Endothelial cell (in vitro differentiated cells): ENCODE measurements at places on chromosomes 3 and 15. TPM values are rescaled to one million over a fixed set of nuclear protein-coding genes. Genes with fewer than 3 reads are reported as not detected.
A peak's percentile ranks its signal among the peaks of the same experiment; 100 is the strongest.

DNA sequence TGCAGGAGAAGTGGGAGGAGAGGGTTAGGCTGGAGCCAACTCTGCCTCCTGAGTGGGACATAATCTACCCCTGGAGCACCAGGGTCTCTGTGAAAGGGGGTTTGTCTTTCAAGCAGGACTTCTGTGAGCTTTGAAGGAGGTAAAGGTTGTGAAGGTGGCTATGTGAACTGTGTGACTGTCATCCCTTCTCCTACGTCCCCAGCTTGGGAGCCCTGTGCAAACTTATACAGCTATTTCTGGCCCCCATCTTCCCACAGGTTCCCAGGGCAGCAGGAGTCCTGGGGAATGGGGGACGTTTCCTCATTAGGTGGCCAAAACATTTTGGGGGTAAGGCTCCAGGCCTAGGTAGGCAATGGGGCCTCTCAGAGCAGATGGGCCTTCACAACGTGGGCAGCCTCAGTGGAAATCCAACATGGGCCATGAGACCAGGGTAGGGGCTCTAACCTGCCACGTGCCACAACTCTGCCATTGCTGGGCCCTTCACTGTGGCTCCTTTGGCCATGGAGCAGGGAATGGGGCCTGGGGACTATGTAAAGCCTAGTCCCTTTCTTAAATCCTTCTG, 3.5 kb downstream of the VIPR1 start:
- no peak for DNase-seq

- DNase-seq = no peak
These were observed 26.9 kb downstream of the PHC3 start for GRCh38 chr3:170154569-170155143.

DNA sequence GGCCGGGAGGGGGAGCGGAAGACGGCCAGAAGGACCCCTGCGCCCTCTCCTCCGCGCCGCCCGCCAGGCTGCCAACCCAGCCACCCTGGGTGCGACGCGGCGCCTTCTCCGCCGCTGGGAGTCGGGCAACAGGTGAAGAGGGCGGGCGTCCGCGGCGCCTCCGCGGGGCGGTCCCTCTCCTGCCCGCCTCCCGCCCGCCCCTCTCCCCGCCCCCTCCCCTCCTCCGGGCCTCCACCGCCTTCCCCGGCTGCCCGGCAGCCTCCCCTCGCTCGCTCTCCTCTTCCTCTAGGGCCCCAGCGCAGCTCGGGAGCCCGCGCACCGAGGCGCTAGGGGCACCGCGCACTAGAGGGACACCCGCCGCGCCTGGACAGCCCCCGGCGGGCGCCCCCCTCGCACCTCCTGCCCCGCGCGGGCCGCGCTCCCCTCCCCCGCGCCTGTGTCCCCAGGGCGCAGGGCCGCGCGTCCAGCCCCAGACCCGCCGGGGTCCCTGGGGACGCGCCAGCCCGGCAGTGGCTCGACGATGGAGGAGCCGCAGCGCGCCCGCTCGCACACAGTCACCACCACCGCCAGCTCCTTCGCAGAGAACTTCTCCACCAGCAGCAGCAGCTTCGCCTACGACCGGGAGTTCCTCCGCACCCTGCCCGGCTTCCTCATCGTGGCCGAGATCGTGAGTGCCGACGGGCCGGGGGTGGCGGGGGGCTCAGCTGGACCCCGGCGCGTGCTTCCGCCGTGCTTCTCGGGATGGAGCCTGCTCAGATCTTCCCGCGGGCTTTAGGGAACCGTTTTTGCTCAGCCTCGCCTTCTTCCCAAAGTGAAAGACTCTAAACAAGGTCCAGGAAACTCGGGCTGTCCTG, at the start of gene CMTM8:
TSS of gene CMTM8 (plus strand) at position 228 of the 854 bp plus-strand sequence. CDS start at position 521, 293 bp downstream.
- peak; percentile 73 for DNase-seq

DNA sequence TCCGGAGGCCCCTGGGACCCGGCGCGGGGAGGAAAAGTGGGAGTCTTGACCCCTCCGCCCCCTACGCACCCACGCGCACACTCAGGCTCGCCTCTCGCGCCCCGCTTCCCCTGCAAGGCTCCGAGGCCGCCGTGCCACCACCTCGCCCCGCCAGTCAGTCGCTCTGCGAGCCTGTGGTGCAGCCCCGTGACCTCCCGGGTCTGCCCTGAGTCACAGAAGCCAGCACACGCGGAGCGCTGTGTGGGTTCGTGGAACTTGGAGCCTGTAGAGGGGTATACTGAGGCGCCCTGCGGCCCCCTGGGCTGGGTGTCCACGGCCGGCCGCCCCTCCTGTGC, 380 bp upstream of the ALS2CL start:
- no peak for DNase-seq

DNA sequence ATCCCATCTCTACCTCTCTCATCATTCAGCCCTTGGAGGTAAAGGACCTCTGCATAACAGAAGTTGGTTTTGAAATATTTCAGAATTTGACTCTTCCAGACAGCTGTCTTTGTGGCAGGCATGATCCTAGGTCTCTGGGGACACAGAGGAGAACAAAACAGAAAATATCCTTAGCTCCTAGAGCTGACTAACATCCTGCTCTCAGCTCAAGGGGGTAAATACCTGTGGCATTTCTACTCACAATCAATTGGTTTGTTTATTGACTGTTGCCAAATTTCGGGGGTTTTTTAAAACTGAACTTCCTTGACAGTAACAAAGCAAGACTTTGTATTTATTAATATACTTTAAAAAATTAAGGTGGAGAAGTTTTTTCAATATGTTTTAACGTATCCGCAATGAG, 78.8 kb downstream of the EOMES start:
- DNase-seq = no peak

DNA sequence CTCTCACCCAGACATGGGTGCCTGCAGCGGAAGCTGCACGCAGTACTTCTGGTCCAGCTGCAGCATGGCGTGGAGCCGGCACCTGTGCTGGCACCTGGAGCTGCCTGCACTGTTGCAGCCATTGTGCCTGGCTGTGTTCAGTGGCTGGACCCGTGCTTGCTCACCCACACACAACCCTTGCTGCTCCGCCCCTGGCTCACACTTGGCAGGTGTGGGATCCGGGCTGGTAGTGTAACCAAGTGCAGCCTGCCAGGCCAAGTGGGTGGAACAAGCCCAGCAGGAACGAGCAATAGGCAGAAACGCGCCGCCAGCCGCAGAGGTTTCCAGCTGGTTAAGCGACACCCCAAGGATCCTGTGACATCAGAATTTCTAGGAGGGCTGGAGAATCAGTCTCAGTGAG, 11.2 kb upstream of the SCAPER start:
- DNase-seq = no peak

GRCh38 chr15:98648654-98649471, 524 bp downstream of the IGF1R start:
- peak; percentile 49 for DNase-seq

GRCh38 chr3:42450567-42450966, 40.2 kb upstream of the LYZL4 start:
- no peak for DNase-seq

- no peak for DNase-seq
These were observed 61.6 kb downstream of the SAMMSON start for GRCh38 chr3:70061096-70061495.

- no peak for DNase-seq
These were observed 33.4 kb upstream of the PCSK6 start for GRCh38 chr15:101522621-101523559.

- DNase-seq = no peak
These were observed 53.3 kb downstream of the KY start for GRCh38 chr3:134597390-134597970.

- DNase-seq = no peak
These were observed 11.6 kb downstream of the CADPS start for GRCh38 chr3:62863648-62864047.

DNA sequence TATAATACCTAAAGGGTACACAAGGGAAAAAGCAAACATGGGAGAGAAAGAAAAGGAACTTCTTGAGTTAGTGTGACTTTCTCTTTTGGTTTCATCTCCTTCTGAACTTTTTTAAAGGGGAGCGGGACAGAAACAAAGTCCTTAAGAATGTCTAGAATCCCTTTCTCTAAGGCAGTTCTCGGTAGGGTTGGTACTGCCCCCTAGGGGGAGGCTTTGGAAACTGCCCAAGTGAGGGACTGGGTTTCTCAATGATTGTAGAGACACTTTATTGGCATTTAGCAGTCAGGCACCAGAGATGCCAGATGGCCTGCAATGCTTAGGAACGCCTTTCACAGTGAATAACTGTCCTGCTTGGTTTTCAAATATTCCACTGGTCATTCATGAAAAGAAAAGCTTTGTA, 172.7 kb downstream of the WDR72 start:
- DNase-seq = peak; percentile 85

DNA sequence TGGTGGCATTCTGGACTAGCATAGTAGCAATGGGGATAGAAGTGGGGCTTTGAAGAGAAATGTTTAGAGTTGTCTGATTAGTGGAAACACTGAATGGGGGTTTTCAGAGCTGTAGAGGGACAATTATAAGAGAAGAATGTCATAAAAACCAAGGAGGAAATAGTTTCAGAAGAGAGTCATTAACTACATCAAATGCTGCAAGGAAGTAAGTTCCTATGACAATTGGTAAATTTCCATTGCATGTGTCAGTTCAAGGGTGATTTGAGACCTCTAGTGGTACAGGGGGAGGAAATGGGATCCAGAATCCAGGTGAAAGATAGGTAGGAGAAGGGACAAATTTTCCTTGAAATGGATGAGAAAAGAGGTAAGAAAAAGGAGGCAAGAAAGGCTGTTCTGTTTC, 68.3 kb upstream of the TBC1D5 start:
- no peak for DNase-seq

DNA sequence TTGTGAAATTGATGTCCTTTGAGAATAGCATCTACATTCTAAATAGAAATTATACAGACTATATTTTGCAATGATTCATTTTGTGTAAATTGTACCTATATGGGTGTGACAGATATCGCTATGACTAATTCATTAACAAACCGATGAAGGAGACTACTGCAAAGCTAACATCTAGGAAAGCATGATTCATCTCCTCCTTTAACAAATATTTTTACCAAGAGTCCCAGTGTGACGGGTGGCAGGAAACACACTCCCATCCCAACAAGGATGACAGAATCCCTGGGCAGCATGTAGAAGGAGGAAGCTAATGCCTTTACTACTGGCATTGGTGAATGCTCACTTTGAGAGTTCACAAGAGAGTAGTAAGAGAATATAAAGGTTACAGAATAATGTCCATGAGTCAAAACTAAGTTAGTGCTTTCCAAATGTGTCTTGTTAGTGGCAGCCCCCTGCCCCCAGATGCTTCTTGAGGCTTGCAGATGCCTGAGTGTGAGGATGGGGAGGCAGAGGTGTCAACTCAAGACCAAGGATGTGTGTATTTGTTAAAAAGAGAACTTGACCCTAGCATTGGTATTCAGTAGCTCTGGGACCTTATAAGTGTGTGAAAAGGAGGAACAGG, 180.6 kb downstream of the FMN1 start:
- no peak for DNase-seq

DNA sequence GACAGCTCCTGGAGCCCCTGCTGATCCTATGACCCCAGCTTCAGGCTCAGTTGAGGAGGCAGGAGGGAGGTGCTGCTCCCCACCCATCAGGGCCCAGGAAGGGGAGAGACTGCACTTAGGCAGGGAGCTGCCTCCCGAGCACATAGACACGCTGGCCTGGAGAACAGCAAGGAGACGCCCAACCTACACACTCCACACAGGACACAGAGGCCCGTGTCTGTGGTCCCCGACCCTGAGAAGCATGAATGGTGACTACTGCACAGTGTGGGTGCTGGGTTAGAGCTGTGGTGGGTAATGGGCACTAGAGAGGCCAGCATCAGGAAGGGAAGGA, 1.1 kb upstream of the HHATL start:
- DNase-seq = no peak

- no peak for DNase-seq
These were observed 12.9 kb downstream of the NR2F2 start for GRCh38 chr15:96343113-96344059.

DNA sequence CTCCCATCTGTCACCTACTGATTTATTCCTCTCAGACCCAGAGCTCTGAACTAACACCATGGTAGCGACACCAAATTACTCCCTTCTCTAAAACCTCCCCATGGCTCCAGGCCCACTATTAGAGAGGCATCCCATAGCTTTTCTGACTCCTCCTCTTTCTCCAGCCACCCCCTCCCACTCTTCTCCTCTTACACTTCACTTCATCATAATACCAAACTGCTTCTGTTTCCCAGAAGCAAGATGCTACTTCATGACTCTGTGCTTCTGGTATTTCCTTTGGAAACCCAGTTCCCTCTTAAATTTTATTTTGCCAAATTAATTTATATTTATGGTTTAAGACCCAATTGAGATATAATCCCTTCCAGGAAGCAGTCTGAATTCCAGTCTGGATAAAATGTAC, 465.1 kb upstream of the PDZRN3 start:
- DNase-seq = no peak

DNA sequence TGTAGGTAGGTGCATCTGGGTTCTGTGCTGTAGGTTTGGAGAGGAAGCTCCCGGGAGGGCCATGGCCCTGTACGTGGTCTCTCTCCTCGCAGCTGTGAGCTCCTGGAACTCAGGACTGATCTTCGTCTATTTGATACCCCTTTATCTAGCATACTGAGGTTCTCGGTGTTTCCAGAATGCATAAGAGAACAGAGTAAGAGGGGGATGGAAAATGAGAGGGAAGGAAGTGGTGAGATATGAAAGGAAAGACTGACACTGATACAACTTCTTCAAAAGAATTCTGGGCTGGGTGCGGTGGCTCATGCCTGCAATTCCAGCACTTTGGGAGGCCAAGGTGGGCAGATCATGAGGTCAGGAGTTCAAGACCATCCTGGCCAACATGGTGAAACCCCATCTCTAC, 90.7 kb downstream of the CHRD start:
- no peak for DNase-seq

- DNase-seq = no peak
These were observed 227.7 kb downstream of the ROBO2 start for GRCh38 chr3:77267589-77267988.

DNA sequence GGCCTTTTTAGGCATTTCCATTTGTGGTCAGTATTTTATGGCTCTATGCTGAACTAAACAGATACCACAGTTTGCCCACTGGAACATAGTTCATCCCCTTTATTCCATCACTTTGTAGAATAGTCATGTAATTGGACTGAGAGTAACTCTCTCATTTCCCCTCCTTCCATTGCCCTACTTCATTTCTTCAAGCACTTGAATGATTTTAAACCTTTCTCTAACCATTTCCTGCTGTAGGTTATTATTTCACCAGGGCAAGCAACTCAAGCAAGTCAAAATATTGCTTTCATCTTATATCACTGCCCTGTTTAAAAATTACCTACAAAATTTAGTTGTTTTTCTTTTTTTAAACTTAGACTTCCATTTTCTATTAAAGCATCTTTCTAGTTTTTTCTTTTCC, 177.0 kb downstream of the RAP2B start:
- no peak for DNase-seq

- DNase-seq = no peak
These were observed 1.5 kb upstream of the PPM1M start for GRCh38 chr3:52243791-52244628.

DIPK2A gene
- 21.4 TPM for total RNA-seq

GPR62 gene
- not detected for total RNA-seq

GASK1A gene
- 0.72 TPM for total RNA-seq

SYNPR gene
- not detected for total RNA-seq

VWA5B2 gene
- 1.1 TPM for total RNA-seq

FMN1 gene
- total RNA-seq = 1.3 TPM

HRG gene
- total RNA-seq = not detected
